Non-pigmented ciliary epithelial cell (primary cell): ENCODE measurements at places on chromosomes 3 and 15.

- no peak for DNase-seq
Observed at GRCh38 chr15:81085213-81085612, 48.9 kb upstream of the CFAP161 start.

GRCh38 chr3:182364723-182365650, 428.3 kb upstream of the ATP11B start:
- DNase-seq: no peak

GRCh38 chr3:145089337-145089736, 1071.6 kb downstream of the PLOD2 start:
- no peak for DNase-seq

GRCh38 chr3:11764931-11765363, 81.7 kb downstream of the TAMM41 start:
- DNase-seq: peak; percentile 37

- no peak for DNase-seq
Observed at GRCh38 chr3:73484656-73485248, 140.0 kb downstream of the PDZRN3 start.

GRCh38 chr15:85312929-85313331, 67.5 kb upstream of the AKAP13 start:
- DNase-seq: no peak
